ENCODE measurements at places on chromosomes 16 and 17. TPM values are rescaled to one million over a fixed set of nuclear protein-coding genes. Genes with fewer than 3 reads are reported as not detected.

DNA sequence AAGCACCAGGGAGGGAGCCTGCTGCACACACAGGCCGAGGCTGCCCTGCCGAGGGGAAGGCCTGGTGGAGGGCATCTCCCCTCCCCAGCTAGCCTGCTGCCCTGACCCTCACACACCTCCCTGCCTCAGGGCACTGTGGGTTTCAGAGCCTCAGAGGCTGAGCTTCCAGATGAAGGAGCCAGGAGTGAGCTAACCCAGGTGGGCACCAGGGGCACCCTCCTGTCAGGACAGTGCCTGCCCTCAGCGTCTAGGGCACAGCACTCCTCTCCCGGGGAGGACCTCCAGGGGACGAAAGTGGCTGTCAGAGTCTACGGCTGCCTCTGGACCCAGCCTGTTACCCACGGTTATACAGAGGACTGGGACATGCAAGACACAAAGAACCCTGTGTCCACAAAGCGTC is 22.8 kb upstream of the DLX4 start:
- DNase-seq, result no peak

DNA sequence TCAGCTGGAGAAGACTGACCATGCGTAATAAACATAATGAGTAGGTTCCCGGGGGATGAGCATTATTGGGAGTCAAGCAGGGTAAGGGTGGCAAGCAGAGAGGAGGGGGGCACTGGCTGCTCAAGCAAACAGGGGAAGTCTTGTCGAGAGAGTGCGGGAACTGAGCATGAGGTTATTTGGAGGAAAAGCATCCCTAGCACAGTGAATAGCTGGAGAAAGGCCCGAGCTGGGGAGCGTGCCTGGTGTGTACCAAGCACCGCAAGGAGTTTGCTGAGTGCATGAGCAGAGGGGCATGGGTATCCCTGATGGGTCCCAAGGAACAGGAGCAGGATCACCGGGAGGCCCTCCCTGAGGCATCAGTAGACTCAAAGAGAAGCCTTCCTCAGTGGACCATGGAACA is 17.2 kb downstream of the CYTH1 start:
- DNase-seq, result no peak

DNA sequence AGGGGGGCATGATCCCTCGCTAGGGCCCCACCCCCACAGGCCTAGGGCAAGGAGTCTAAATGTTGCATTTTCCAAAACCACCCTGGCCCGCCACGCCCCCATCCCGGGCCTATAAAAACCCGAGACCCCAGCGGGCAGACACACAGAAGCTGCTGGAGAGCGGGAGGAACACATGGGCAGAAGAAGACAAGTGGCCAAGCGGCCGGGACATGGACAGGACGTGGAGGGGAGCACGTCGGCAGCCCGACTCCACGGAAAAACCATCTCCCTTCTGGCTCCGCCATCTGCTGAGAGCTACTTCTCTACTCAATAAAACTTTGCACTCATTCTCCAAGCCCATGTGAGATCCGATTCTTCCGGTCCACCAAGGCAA is 34.1 kb upstream of the ENPP7 start:
- no peak for DNase-seq

- DNase-seq, result no peak
Measured at GRCh38 chr16:24822974-24823373, 22.8 kb upstream of the SLC5A11 start.

Gene KRTAP4-4
- not detected for total RNA-seq

Gene CBFA2T3
- 1.5 TPM for total RNA-seq

GRCh38 chr16:86118467-86119307 is 219.7 kb downstream of the IRF8 start:
- DNase-seq, result no peak

DNA sequence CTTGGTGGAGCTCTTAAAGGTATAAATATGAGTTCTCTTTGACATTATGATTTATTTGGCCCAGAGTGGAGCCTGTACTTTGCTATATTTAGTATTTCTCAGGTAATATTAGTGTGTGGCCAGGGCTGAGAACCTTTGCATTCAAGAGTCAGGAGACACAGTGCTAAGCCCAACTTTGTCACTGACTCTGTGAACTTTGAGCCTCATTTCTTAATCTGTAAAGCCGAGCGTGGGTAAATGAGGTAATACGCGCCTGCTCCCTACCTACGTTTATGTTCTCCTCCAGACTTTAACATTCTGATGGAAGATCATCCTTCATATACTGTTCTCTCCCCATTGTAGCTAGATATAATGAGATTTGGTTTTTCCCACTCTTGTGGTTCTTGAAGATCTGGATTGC is 10.5 kb downstream of the AP2B1 start:
- no peak for DNase-seq

Gene DEXI
- total RNA-seq, result 58.2 TPM

- no peak for DNase-seq
Measured at GRCh38 chr17:50923611-50924010, 57.5 kb upstream of the TOB1 start.

- DNase-seq, result no peak
Measured at GRCh38 chr16:57016301-57016700, 26.9 kb downstream of the NLRC5 start.

DNA sequence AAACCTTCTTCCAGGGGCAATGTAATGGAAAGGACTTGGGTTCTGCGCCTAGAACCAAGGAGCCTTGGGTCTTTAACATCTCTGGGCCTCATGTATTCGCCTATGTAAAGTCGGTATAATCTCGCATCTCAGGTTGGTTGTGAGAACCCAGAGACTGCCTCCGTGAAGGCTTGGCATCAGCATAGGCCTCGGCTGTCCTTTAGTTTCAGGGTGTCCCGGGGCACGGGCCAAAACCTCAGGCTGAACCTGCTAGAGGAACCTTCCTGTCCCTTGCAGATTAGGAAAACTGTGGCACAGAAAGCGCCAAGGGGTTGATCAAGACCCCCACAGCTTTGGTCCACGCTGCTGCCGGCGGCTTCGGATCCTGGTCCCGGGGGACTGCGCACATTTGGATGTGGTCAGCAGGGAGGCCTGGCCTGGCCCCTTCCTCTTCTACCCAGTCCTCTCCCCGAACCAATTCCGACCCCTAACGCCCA is 772 bp upstream of the PHAF1 start:
- no peak for DNase-seq

- DNase-seq, result no peak
Measured at GRCh38 chr16:31092330-31092729, 2.3 kb downstream of the VKORC1 start.

- peak; percentile 89 for DNase-seq
Measured at GRCh38 chr16:87570938-87571867, 31.1 kb upstream of the JPH3 start.

DNA sequence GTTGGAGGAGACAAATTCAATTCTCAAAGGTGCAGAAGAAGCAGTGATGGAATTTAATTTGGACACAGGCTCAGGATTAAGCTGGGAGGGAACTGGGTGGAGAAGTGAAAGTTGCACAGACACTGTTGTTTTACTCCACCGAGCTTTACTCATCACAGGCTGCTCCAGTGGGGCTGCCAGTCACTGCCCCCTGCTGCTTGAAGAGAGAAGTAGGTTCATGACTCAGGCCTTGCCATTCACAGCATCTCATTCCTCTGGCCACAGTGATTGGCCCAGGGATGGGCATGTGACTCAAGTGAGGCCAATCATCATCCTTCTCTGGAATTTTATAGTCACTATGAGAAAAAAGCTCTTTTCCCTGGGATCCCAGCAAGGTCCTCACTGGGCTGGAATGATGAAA is 11.8 kb downstream of the GNAO1 start:
- peak; percentile 79 for DNase-seq

DNA sequence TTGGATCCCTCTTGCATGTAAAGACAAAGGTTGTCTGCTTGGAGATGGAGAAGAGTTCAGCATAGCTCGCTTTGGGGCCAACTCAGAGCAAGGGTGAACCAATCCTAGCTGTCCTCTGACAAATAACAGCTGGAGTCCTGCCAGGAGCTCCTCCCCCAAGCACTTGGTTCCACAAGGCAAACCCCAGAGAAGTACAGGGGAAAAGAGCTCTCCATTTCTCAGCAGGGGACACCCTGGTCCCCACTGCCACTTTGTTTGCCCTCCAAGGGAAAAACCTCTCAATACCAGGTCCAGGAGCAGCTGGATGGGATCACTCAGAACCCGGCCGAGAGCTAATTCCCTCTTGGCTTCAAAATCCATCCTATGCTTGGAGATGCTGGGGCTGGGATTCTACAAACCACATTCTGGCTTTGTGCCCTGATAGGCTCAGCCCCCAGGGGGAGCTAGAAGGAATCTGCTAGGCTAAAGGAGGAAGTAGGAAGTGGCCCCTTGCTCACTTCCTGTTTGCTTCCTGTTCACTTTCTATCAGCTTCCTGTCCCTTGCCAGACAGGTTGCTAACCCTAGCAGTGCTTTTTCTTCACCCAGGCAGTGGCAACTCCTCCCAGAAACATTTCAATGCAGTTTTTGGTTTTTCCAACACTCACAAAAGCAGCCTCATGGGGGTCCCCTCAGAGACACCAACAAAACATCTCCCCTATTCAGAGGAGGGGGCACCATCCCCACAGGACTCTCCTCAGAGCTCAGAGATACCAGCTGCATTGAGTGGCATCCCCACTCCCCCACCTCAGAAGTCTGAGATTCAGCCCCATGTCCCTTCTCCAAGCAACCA is 30.7 kb downstream of the CDRT4 start:
- peak; percentile 62 for DNase-seq

Gene CCDC200
- not detected for total RNA-seq
